ENCODE measurements at places on chromosomes 1 and 21.

DNA sequence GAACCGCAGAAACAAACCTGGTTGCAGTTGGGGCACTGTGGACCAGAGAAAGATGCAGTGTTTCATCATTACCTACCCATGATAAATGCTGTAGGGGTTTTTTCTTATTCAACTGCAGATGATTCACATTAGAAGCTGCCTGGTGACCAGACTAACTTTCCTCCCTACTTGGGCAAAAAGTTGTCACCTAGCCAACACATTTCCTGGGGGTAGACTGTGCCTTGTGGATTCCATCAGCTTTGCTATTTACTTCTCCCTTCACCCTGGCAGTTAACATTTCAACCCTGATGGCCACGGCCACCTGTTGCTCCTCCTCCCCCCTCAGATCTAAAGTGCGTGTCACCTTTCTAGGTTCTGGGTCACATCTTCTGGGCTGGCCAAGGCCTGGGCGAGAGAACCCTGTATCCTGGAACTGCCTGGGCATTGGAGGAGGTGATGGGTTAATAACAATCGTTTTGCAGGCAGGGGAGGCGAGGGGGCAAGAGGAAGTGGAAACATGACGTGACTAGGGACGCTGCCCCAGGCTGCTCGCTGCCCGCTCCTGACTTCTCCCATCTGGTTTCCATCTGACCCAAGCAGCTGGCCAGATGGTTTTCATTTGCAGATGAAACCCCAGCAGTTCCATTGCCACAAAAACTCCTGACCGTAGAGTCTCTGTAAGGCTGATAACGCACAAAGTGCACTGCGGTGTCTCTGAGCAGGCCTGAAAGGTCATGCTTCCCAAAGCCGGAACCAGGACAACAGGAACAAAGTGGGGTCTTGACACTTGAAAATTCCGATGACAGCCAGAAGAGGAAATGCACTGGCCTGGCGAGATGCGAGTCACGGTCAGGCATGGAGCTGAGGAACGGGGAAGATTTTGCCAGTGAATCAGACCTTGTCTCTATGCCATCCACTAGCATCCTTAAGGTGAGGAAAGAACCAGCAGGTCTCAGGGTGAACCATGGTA, 36.6 kb downstream of the CAPZB start:
- peak; percentile 95 for DNase-seq

GRCh38 chr1:107750364-107750959, 214.5 kb downstream of the VAV3 start:
- DNase-seq = peak; percentile 76

- DNase-seq = peak; percentile 63
Measured at GRCh38 chr1:225700889-225701465, 48.1 kb upstream of the ENAH start.

- DNase-seq = no peak
Measured at GRCh38 chr21:17794518-17795145, 24.5 kb downstream of the C21orf91 start.

- DNase-seq = no peak
Measured at GRCh38 chr1:82319546-82319945, 518.8 kb downstream of the ADGRL2 start.

DNA sequence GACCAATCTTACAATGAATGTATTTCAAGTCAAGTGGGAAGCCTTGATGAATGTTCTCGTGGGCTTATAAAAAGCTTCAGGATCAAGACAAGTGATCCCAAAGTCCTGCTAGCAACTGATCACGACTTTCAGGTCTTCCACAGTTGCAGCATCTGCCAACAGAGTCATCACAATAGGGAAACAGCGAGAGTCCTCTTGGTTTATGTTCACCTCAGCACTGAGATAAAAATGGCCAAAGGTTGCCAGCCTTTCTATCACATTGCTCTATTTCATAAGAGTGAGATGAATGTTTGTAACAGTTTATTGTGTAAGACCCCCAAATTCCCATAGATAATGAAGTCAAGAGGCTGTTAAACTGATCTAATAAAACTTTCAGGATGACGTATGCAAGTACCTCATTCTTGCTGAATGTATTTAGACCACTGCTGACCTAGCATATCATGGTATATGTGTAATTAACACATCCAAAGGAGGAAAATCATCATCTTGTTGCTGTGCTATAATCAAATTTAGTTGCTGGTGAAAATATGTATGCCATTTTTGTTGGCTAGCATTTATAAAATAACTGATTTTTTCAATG, 150.6 kb downstream of the TGFBR3 start:
- no peak for DNase-seq

All from Daoy (cell line).